ENCODE measurements at places on chromosomes 5 and 9.

DNA sequence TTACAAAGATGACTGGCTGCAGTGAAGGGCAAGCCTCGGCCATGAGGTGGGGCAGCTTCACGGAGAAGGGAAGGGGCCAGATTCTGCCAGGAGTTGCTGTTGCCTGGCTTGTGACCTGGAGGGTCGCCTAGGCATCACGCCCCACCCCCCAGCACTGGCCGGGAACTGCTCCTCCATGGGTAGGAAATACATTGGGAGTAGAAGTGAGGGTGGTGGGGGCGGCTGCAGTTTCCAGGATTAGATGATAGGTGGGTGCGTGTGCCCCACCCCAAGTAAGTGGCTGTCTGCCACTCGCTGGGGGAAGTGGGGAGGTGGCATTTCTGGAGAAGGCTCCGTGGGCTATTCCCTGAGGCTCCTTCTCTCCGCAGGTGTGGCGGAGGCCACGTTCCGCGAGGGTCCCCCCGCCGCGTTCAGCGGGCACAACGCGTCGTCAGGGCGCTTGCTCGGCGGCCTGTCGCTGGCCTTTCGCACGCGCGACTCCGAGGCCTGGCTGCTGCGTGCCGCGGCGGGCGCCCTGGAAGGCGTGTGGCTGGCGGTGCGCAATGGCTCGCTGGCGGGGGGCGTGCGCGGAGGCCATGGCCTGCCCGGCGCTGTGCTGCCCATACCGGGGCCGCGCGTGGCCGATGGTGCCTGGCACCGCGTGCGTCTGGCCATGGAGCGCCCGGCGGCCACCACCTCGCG, 16.9 kb downstream of the CRB2 start:
- no peak for DNase-seq

DNA sequence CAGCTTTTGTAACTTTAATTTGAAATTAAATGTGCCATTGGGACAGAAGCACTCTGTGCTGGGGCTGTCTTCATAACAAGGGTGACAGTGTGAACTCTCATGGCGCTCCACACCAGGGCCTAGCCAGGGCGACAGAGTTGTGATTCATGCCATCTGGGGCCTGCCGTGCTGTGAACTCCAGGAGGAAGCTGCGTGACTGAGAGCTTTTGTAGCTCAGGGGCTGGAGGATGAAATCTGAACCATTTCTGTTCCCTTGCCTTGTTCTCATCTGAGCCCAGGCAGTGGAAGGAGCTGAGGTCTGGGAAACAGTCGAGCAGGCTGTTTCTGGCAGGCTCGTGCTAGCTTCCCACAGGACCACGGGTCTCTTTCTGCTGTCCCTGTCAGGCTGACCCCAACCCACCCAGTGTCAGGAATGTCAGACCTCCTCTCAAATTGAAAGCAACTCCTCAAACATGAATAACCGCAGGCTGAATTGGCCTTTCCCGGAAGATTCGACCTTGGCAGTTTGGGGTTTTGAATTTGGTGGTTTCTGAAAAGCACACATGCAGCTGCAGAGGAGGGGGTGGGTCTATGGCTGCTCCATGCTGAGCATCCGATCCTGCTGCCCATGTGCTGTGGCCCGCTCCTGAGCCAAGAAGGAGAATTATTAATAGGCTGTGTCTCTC, 69.2 kb upstream of the RPS23 start:
- no peak for DNase-seq

GRCh38 chr5:75335952-75336614, 937 bp upstream of the HMGCR start:
- peak; percentile 36 for DNase-seq

- no peak for DNase-seq
These were observed 257.8 kb downstream of the TRIM32 start for GRCh38 chr9:116944714-116945534.

DNA sequence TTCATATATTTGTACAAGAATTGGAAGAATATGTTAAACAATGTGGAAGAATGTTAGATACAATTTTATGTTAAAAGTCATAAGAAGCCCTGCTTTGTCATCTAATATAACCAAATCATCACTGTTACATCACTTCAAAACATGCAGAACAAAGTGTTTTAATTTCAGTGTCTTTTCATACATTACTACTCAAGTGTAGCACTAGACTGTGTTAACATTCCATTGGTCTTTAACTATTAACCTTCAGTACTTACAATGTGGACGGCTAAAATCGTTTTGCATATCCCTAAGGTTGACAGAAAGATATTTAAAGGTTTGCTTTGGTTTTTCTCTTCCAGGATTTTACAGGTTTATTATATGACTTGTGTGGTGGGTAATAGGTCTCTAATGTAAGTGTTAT, 50.9 kb downstream of the VCAN start:
- DNase-seq: no peak

DNA sequence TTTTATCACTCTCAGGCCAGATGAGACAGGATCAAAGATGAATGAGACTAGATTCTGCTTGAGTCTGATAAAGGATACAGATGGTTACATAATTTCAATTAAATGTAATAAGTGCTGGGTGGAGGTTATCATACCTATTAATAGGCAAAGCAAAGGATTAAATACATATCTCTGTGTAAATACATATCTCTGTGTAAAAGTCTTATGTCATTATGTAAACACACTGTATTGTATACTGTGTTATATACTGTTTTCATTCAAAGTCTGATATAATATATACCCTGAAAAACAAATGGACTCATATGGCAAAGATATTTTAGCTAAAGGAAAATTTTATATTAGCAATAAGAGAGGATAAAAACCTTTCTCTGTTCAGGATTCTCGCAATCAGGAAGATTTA, 605.8 kb upstream of the PTGER4 start:
- DNase-seq: no peak

DNA sequence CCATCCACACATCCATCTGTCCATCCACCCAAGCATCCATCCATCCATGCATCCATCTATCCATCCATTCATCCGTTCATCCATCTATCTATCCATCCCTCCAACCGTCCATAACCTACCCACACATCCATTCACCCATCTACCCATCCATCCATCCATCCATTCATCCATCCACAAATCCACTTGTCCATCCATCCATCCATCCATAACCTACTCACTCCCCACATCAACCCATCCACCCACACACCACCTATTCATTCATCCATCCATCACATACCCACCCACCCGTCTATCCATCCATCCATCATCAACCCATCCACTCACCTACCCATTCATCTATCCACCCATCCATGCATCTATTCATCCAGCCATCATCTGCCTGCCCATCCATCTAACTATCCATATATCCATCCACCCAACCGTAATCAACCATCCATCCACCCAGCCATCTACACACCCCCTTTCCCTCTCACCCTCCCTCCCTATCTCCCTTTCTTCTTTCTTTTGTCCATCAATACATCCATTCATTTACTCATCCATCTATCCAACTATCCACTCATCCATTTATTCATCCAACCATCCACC, 43.6 kb upstream of the CLPTM1L start:
- no peak for DNase-seq

- DNase-seq: no peak
These were observed 102.2 kb upstream of the IER5L start for GRCh38 chr9:129280236-129280622.

DNA sequence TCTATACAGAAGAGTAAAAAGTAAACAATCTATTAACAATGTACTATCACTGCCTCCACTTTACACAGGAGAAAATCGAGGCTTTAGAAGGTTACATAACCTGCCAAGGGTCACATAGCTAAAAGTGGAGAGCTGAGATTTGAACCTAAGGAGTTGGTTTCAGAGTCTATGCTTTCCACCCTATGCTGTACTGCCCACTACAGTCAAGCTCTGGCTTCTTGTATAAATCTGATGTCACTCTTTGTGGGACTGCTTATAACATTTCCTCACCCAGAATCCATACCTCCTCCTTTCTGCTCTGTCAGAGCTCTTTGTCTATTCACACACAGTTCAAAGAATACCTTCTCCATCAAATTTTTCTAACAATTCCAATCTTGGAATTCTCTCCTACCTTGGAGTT, 503.1 kb downstream of the RAB3C start:
- no peak for DNase-seq

DNA sequence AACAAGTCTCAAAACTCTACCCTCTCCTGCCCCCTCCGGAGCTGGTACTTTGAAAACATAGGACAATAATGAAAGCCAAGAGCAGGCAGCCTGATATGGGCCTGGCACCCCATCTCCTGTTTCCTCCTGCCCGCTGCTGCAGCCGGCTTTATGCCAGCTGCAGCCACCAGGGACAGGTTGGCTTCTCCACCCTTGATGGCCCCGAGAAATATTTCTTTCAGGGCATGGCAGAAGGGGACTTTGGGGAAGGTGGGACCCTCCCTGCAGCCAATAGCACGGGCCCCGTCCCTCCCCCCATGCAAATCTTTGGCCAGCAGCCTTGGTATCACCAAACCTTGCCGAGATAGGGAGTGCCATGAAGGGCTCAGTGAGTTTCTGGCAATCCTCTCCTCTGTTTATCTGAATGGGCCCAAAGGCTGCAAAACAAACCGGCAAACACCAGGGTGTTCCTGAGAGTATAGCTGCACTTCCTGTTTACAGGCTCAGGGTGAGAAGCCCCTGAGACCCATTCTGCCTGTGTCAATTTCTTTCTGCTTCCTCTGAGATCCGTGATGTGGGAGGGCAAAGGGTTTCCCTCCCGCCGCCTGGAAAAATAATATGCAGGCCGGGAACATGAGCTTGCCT, 73.4 kb upstream of the BOD1 start:
- peak; percentile 5 for DNase-seq

GRCh38 chr9:136626740-136627642, 35.7 kb upstream of the EGFL7 start:
- no peak for DNase-seq

- no peak for DNase-seq
These were observed 244.4 kb downstream of the FANCC start for GRCh38 chr9:95073042-95073607.

GRCh38 chr5:113188436-113188835, 211.8 kb downstream of the DCP2 start:
- DNase-seq: no peak
